ENCODE measurements at places on chromosomes 2 and 18.

DNA sequence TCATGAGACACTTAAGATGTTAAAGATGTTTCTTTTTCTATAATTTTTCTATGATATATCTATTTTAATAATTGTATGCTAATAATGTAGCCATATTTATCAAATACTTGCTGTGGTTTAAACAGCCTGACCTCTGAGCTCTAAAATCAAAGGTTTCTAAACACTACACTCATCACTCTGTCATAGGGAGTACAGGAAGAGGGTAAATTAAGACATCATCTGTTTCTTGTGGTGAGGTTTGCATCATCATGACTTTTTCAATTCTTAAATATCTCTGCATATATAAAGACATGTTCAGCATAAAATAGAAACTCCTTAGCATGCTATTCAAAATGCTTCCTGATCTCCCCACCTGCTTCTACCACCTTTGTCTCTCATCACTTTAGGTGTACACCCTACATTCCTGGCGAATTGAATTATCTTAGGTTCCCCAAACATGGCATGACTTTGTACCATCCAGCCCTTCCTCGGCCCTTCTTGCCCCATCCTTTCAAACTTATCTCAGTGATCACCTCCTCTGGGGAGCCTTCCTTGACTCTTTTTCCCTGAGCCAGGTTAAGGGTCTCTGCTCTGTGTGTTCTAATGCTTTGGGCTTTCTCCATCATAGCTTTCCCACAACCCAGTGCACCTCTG lies 105.3 kb upstream of the TTN start:
- peak; percentile 44 for DNase-seq

GRCh38 chr2:228224410-228224809 lies 42.9 kb upstream of the SPHKAP start:
- no peak for DNase-seq

DNA sequence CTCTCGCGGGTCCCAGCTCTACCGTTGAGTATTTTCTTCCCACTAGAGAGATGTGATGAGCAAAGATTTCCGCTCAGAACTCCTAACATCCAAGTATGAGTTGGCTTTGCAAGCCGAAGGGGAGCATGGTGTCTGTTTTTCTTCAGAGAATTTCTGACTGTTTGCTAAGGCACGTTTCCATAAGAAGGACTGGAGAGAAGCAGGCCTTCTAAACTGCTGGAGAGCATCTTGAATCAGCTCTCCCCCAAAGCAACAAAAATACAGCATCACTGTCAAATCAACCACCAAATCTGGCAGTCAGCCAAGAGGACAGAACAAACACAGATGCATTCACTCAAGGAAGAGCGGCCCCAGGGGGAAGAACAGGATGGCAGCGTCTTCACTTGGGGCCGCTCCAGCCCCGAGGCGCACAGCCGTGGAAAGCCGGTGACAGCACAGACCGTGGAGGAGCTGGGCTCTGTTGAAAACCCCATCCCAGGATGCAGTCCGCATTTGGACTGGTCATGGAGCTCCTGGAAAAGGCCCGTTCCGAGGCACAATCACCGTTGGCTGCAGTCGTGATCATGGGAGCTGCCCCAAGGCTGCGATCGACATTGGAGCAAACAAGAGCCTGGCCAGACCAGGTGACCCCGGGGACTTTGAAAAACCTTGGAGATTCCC lies 101.4 kb downstream of the NFATC1 start:
- no peak for DNase-seq

DNA sequence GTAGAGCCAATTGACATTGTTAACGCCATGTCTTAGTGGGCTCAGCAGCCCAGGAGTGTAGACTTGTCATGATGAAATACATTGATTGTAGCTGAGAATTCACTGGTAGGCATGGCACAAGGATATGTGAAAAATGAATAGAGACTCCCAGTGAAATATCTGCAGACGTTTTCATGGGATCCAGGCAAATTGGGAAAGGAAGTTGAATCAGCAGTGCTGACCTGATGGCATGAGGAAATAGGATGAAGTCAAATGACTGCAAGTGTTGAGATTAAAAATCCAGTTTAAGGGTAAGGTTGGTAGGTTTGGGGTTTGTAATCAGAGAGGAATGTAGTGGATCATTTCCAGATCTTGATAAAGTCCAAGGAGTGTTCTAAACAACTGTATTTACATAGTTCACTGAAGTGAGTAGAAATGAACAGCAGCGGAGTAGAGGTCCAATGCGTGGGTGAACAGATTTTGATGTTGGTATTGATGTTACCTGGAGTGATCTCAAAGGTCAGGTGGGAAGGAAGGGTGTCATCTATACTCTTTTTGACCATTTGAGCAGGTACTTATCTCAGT lies 24.6 kb downstream of the INSIG2 start:
- DNase-seq, result no peak

GRCh38 chr2:178915423-178916173 lies 108.4 kb upstream of the TTN start:
- DNase-seq, result no peak

GRCh38 chr2:55617175-55618024 lies at the start of gene PPP4R3B:
TSS of gene PPP4R3B (minus strand) at chr2:55617622. CDS start at chr2:55617285, 337 bp downstream.
- peak; percentile 99 for DNase-seq

GRCh38 chr2:169895294-169895985 lies 68.2 kb downstream of the UBR3 start:
- DNase-seq, result no peak

DNA sequence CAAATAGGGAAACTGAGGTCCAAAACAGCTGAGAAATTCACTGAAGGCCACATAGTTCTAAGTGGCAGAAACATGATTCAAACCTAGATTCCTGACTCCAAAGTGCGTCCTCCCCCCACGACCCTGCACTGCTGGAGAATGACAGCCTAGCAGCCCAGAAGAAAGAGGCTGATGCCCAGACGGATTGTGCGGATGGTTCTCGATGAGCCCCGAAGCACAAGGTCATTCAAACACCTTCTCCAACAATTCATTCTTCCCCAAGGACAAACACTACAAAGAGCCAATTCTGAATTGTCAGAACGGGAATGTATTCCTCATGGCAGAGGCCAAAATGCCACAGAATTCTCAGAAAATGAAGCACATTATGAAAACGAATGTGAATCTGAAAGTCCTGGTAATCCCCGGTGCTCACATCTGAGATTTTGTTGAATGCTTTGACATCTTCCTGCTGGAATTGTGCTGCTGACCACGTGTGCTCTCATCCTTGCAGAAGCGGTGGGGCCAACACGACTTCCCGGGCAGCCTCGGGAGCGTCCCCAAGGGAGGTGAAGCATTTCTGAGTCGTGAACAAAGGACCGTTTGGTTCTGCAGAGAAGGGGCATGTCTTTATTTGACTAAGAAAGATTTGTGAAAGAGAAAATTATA lies 337.0 kb downstream of the EIPR1 start:
- DNase-seq, result no peak

- DNase-seq, result no peak
Observed at GRCh38 chr18:5250603-5251002, 44.9 kb downstream of the ZBTB14 start.

DNA sequence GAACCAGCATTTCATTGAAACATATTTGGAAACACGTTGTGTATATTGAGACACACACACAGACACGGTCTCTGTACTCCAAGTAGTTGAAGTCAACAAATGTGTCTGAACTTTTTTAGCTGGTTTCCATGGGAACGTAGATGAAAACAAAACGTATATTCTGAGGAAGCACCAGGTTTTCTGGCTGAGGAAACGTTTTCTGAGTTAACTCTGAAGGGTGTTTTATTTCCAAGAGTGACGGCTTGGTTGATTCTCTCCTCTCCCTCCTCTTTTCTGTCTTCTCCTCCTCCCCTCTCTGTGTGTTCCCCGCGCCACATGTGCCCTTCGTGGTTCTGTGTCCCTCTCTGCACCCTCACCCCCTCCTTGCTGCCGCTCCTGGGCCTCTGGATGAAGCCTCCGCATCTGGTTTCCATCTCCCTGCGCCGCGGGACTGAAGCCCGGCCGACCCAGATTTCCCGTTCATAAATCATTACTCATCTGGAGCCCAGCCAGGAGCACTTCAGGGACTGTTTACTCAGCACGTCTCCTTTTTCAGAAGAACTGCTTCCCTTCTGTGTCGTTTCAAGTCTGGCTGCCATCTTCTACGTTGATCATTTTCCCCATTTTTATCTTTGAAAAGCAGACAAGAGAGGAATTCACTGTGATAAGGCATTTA lies 122.7 kb downstream of the COL6A3 start:
- no peak for DNase-seq

- DNase-seq, result no peak
Observed at GRCh38 chr2:237143118-237143517, 57.4 kb downstream of the COPS8 start.

GRCh38 chr2:5076599-5076998 lies 615.6 kb upstream of the SOX11 start:
- DNase-seq, result no peak

GRCh38 chr2:85444629-85445172 lies 26.2 kb downstream of the SH2D6 start:
- no peak for DNase-seq
